ENCODE measurements at places on chromosomes 11 and 22.

- no peak for DNase-seq
Observed at GRCh38 chr11:68773521-68774193, 22.3 kb upstream of the TESMIN start.

GRCh38 chr11:93236741-93237675 lies 39.2 kb upstream of the SLC36A4 start:
- no peak for DNase-seq

DNA sequence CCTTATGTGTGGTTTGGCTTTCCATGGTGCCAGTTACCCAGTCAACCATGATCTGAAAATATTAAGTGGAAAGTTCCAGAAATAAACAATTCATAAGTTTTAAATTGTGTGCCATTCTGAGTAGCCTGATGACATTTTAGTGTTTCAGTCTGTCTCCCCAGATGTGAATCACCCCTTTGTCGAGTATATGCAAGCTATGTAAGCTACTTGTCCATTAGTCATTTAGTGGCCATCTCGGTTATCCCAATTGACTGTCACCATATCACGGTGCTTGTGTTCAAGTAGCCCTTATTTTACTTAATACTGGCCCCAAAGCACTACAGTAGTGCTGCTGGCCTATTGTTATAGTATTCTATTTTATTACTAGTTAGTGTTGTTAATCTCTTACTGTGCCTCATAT lies 44.9 kb downstream of the ATG16L2 start:
- no peak for DNase-seq

DNA sequence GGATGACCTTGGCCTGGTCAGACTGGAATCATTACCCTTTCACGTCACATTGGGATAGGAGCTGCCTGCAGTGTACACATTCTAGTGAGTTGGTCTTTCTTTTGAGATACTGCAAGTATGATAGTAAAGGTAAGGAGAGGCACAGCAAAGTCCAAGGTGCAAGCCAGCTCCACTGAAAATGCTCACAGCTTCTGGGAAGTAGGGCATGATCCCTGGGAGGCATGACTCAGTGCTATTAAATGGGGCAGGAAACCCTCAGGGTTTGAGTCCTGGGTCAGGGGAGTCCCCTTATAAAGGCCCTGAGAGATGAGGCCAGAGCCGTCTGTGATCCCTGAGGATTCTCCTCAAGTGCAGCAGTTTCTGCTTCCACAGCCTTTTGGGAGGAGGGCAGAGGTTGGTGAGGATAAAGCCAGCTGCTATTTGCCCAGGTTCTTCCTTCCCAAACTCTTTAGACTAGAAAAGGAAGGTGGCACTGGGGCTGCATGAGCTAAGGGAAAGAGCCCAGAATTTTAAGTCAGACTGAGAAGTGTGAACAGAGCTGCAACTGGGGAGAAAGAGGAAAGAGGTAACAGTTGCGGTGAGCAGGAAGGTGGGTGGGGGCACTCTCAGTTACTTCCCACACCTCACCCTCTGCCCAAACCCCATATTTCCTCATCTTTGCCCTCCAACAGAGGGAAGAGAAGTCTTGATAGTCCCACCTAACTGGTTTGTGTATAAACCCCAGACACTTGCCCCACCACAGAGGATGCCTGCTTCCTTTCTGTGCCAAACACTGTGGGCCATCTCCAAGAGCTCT lies 14.4 kb upstream of the OR52K1 start:
- no peak for DNase-seq

DNA sequence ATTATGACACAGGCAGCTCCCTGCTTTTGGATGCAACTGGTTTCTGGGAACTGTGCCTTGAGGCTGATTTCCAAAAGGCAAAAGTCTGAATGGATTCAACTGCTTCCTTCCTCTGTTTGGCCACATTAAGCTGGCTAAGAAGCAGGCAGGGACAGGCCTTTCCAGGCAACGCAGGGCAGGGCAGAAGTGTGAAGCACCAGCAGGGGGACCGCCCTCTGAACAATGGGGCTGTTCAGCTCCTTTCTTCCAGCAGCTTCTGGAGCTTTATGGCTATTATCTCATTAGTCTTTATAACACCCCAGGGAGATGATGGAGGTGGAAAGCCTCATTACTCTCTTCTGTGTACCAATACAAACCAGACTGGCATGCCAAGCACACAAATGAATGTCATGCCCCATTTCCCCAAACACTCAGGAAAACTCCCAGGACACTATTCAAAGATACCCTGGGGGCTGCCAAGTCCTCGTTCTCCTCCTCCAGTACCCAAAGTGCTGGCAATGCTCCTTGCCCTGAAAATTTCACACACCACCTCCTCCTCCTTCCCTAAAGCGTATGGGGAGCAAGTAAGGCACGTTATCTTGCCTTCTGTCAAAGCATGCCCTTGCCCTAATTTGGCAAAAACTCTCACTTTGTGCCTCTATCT lies 21.3 kb downstream of the MORC2 start:
- no peak for DNase-seq

- DNase-seq = no peak
Observed at GRCh38 chr22:37310815-37311595, 28.7 kb downstream of the CYTH4 start.

- DNase-seq = no peak
Observed at GRCh38 chr11:33273656-33274055, 16.5 kb downstream of the HIPK3 start.

GRCh38 chr22:28143241-28143865 lies 224.3 kb upstream of the PITPNB start:
- no peak for DNase-seq

GRCh38 chr11:31871310-31872075 lies 60.4 kb upstream of the PAX6 start:
- DNase-seq = no peak

GRCh38 chr22:20509344-20510047 lies 2.1 kb downstream of the MED15 start:
- peak; percentile 90 for DNase-seq

DNA sequence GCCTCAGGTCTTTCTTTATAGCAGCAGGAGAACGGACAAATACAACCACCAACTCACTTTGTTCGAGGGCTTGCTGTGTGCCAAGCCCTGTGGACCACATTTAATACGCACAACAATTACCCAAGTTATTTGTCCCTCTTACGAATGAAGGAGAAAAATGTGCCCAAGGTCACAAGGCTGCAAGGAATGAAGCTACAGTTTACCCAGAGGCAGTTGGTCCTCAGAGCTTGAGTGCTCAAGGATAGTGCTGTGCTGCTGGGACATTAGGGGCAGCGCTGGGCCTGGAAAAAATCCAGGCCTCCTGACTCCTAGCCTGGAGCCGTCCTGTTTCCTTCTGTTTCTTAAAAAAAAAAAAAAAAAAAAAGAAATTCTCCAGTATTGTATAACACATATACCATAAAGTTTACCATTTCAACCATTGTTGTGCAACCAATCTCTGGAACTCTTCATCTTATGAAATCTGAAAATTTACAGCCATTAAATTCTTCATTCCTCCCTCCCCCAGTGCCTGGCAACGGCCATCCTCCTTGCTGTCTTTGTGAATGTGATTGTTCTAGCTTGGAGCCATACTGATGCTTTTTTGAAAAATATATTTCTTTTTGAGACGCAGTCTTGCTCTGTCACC lies 1.0 kb upstream of the C11orf86 start:
- no peak for DNase-seq

DNA sequence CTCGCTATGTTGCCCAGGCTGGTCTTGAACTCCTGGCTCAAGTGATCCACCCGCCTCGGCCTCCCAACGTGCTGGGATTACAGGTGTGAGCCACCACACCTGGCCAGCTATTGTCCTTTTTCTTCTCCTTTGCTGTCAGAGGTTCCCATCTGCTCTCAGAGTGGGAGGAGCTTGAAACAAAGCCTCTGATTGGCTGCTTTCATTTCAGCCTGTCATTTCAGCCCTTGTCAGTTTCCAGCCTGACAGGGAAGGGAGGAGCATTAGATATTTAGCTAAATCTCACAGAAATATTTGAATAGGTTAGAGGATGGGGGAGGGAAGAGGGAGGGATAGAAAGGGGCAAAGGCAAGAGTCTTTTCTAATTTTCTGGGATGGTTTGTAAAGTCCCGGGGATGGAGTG lies 8.7 kb downstream of the SLC22A6 start:
- DNase-seq = no peak

DNA sequence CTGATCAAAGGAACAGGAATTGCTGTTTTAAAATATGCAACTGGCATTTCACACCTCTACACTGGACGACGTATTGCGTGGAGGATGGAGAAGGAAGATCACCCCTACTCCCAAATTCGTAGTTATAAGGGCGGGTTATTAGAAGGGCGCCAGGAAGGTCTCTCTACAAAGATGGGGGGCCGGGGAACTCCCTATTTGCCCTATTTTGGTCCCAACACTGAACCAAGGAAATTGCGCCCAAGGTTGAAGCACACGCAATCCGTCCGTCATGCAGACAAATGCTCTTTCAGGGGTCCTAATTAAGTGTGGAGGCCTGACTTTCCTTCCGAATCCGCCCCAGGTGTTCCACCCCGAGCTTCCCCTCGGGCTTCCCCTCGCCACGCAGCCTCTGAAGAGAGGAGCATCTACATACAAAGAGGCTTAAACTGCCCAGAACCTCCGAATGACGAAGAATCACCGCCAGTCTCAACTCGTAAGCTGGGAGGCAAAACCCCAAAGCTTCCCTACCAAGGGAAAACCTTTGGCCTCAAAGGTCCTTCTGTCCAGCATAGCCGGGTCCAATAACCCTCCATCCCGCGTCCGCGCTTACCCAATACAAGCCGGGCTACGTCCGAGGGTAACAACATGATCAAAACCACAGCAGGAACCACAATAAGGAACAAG lies 396 bp downstream of the NPAT start:
- no peak for DNase-seq

DNA sequence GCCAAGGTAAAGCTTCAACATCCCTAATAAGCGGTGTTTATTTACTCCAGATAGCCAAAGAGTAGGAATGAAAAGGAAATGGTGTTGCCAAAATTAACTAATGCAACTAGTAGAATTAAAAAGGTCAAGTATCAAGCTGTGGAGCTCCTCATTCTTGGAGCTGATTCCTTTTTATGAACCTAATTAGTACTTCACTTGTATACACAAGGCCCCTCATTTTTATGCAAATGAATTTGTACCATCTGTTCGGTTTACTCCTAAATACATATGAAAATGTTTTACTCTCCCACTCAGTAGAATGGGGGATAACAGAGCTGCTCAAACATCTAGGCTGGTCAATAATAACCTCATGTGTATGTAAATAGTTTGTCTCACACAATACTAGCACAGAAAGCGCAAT lies 426.4 kb upstream of the LUZP2 start:
- no peak for DNase-seq

DNA sequence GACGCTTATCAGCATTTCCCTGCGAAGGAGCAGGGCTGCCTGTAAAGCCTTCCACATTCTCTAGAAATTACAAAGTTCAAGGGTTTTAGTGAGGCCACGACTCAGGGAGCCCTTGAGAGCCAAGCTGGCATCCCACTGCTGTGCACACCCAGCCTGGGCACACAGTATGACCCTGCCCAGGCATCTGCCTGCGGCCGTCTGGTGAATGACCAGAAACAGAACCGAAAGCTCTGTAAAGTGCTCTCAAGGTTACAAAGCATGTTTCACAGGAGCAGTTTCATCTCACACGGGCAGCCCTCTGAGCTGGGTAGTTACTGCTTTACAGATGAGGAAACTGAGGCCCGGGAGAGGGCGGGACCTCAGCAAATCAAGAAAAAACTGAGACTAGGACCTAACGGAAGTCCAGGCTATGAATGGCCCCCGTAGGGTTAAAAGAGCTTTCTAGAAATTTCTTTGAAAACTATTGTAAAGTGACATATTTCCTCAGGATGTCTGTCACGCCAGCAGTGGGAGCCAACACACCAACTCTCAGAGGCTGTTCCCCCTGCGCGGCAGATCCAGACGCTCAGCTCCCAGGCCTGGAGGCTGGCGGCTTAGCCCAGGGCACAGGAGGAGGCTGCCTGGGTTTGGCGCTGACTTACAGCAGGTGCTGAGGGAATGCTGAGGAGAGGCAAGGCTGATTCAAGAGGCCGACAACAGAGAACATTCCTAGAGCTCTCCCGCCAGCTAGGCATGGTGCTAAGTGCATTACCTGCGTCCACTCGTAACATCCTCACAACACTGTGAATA lies 7.7 kb upstream of the TCF20 start:
- peak; percentile 52 for DNase-seq

GRCh38 chr11:16380941-16381568 lies 24.7 kb upstream of the SOX6 start:
- DNase-seq = no peak

GRCh38 chr11:45216901-45217300 lies 69.2 kb downstream of the SYT13 start:
- DNase-seq = no peak

GRCh38 chr11:86035164-86035563 lies 33.7 kb downstream of the PICALM start:
- no peak for DNase-seq

DNA sequence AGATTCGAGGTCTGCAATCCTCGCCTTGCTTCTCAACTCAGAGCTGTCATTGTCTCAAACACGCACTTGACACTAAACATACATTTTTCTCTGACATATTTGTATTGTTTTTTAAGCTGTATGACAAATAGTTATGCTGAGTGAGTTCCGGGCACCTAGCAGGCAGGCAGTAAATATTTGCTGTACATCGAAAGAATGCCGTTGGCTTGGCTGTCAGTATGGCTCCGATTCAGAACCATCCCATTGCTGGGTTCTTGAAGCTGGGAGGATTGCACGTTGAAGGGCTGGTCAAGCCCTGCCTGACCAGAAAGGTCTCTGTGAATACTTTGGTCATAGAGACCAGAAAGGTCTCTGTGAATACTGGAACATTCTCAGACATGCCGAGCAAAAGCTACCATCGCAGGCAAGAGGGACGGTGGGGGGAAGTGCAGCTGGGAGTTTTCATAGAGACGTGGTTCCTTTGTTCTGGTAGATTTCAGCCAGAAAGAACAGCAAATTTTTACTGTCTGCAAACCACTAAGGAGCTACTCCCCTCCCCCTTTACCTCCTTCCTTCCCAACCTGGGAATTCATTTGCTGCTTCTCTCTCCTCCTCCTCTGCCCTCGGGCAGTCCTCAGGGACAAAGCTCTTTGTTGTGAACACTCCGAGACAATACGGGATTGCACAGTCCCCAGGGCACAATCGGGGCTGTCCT lies 202.2 kb upstream of the SORL1-AS1 start:
- no peak for DNase-seq

DNA sequence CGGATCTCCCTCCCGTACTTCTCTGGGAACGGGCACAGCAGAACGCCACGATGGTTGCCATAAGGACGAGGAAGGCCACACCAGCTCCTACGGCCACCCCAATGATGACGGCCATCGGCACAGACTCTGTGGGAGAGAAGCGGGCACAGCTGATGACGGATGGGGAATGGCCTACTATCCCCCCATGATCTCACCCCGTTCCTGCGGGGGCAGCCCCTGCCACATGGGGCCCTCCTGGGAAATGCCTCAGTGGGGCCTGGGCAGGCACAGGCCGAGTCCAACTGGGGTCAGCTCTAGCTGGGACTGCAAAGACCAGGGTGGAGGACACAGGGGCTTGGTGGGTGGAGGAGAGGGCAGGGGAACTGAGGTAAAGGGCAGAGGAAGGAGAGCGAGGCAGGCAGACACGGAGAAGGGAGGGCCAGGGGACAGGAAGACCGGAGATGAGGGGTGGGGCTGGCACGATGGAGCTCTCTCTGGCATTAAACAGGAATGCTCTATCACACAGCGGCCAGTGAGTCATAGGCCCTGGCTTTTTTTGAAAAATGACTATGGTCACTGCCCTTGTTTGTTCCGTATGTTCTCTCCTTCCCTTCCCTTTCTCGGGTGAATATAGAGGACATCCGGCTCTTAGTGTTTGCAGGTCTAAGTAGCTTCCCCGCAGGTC lies 76.0 kb downstream of the ST3GAL4 start:
- DNase-seq = peak; percentile 85

- DNase-seq = no peak
Observed at GRCh38 chr11:44300844-44301563, 8.9 kb downstream of the ALX4 start.

Measured in suprapubic skin (tissue), 4 donors.